Activated naive CD4-positive, alpha-beta T cell (primary cell): ENCODE measurements at places on chromosomes 5 and 9.

DNA sequence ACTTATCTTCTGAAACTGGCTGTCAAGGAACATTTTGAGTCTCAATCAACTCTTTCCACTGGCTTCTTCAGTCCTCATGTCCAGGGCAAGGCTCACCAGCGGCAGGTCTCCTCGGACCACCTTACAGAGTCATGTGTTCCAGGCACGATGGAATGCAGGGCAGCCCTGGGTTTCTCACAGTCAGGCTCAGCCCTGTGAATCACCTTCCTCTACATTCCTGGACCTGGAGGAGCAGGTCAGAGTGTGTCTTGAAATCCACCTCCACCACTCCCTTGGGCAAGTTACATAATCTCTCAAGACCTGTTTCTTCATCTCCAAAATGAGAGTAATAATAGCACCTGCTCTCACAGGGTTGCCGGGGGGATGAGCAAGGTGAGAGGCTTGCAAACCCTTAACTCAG lies 16.0 kb downstream of the ENC1 start:
- no peak for DNase-seq

DNA sequence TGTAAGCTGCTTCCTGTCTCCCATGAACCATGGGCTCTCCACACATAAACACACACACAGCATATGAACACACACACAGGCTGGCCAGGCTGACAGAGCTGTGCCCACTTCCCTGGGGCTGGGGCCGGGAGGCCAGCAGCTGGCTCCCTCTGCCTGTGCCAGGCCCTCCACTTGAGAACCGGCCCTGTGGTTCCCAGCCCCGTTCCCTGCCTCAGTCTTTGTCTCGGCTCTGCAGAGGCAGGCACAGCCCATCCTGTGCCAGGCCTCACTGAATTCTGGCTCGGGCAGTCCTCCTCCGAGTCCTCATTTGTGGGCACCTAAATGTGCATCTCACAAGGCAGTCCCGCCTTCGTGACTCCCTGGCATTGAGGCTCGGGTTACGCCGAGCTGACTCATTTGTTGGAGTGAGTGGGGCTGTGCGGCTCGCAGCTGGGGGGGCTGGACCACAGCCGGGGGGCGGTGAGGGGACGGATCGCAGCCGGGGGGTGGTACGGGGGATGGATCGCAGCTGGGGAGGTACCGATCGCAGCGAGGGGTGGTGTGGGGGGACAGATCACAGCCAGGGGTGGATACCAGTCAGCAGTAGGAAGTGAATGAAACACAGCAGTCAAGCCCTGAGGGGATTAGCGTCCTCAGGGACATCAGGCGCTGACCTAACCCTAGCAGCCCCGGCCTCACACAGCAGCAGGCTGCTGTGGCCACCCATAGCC lies 72.3 kb downstream of the PSMB7 start:
- DNase-seq = no peak

DNA sequence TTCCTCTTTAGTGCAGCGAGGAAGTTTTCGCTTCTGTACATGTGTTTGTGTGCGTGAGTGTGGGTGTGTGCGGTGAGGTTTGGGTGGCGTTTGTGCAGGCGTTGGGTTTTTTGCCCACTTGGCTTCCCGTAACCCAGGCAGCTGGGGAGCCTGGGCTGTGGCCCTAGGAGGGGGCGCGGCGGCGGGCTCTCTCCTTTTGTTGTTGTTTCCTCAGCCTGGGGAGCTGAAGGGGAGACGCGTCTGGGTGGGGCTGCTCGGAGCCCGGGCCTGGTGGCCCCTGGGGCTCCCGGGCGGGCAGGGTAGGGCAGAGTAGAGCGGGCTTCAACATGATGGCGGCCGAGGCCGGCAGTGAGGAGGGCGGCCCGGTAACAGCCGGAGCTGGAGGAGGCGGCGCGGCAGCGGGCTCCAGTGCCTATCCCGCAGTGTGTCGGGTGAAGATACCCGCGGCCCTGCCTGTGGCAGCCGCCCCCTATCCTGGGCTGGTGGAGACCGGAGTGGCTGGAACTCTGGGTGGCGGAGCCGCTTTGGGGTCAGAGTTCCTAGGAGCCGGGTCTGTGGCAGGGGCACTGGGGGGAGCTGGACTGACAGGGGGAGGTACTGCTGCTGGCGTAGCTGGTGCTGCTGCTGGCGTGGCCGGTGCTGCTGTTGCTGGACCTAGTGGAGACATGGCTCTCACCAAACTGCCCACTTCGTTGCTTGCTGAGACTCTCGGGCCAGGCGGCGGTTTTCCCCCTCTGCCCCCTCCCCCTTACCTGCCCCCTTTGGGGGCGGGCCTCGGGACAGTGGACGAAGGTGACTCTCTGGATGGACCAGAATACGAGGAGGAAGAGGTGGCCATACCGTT lies 665 bp downstream of the RASA1 start:
- DNase-seq = peak; percentile 52

DNA sequence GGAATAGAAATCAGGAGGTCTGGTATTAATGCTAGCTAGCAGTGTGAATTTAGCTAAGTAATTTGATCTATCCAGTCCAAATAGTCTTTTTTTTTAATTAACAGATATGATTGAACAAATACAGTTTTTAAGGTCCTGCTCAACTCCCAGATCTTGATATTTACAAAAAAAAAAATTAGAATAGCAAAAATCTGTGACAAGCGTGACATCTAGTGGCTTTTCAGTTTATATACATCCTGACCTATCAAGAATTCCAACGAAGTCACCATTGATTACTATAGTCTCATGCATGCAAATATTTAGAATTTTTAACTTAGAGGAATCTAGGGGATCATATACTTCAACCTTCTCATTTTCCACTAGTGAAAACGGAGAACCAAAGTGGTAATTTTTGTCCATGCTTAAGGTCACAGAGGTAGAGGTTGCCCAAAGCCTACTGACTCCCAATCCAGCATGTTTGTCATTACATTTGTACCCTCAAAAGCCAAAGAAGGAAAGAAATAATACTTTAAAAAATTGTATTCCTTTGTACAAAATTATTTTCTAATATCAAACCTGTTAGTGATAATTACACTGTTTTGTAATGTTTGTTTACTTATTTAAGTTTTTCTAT lies 17.6 kb upstream of the TARS1 start:
- DNase-seq = no peak

GRCh38 chr9:5909976-5910375 lies 19.3 kb downstream of the MLANA start:
- no peak for DNase-seq

DNA sequence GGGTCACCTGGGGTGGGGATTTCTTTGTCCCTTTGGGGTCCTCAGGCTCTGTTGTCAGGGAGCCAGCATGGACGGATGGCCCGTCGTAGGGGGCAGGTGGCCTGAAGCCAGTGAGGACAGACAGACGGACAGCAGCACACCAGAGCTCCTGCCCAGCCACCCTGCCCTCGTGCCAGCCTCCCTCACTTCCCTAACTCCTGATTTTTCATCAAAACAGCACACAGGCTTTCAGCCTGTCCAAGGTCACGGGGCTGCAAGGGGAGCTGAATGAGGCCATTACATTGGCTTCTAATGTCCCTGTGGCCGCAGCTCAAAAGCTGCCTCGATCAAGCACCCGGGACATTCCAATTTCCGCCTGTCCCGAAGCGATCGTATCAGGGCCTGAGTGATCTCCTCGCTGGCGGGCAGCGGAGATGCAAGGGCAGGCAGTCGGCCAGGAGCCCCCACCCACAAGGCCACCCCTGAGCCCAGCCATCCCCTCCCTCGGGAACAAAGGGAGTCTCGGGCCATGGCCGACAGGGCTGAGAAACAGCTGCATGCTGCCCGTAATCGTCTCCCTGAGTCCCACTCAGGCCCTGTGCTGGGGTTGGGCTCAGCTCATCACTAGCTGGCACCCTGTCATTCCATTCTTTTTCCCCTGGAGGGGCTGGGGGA lies 50.5 kb upstream of the RNU6ATAC start:
- no peak for DNase-seq

DNA sequence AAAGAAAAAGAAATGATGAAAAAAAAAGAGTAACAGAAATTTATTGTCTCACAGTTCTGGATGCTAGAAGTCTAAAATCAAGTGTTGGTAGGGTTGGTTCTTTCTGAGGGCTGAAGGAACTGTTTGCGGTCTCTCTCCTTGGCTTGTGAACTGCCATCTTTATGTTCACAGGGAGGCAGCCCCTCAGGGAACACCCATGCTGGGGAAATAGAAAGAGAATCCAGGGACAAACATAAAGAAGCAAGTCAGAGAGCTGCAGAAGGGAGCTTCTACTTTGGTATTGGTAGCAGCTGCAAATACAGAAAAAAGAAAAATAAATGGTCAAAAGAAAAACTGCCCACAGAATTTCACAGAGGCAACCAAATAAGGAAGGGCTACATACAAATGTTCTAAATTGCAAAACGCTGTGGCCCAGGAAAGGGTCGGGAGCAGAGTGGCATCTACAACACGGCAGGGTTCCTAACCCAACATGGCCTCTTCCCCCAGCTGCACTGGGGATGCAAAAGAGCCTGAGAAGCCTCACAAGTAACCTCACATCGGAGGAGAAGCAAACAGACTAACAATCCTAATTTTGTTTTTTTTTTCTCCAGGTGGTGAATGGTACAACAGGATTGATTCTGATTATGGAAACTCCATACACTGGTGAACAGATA lies 37.4 kb downstream of the ELOVL7 start:
- DNase-seq = no peak

- no peak for DNase-seq
Measured at GRCh38 chr5:137273511-137273910, 225.6 kb downstream of the SPOCK1 start.

- no peak for DNase-seq
Measured at GRCh38 chr5:54526604-54527288, 9.2 kb downstream of the SNX18 start.

DNA sequence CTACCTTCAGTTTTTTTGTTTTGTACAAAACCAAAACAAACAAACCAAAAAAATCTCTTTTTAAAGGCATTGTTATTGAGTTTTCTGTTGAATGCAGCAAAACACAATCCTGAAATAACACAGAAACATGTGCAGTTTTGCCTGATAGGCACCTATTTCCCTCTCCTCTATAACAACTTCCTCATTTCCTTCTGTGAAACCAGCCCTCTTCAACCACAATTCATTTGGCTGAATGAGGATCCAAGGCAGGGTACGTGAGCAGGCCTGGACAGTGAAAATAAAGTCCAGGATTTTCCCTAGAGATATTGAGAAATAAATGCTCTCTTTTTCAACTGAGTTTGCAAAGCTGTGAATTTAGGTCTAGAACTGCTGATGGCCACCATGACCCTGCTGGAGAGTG lies 134.8 kb upstream of the LARP1 start:
- no peak for DNase-seq

DNA sequence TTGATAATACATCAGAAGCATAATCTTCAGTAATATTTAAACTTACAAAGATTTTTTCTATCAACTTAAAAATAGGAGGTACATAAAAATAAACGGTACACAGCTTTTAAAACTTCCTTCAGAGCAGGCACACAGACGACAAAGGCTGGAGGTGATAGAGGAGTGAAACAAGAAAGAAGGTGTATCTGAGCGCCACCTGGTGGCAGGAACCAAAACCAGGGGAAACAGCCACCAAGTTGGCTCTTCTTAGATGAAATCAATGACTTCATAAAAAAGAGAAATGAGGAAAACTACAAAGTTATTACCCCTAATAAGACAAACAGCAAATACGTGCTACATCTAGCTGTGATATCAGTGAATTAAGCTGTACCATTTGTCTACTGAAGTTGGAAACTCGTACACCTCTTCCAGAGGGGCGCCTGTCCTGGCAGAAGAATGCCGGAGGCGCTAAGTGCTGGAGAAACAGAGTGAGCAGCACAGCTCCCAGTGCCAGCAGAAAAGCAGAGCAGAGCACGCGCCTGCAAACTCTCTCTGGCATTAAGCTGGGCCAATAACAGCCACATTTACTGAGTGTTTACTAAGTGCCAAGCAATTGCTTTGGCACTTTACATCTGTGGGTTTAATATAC lies 85.9 kb downstream of the SETX start:
- DNase-seq = peak; percentile 69

DNA sequence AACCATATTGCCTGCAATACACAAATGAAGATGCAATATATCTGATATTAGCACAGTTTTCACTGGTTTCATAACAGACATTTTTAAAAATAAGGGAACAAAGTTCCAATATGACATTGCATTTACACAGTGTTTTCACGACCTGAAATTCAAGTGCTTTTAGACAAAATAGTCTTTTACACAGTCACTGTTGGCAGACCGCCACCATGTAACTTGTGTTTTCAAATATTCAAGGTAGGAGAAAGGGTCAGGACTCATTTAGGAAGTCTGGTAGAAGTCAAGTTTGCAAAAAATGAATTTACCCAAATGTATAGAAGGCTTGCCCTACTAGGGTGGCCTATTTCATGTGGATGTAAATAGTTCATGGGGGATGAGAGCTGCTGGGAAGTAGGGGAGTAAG lies 98.1 kb upstream of the TAS2R1 start:
- no peak for DNase-seq

- DNase-seq = no peak
Measured at GRCh38 chr5:107248066-107248695, 422.6 kb downstream of the EFNA5 start.

GRCh38 chr5:14781106-14781505 lies 90.5 kb downstream of the ANKH start:
- DNase-seq = no peak

DNA sequence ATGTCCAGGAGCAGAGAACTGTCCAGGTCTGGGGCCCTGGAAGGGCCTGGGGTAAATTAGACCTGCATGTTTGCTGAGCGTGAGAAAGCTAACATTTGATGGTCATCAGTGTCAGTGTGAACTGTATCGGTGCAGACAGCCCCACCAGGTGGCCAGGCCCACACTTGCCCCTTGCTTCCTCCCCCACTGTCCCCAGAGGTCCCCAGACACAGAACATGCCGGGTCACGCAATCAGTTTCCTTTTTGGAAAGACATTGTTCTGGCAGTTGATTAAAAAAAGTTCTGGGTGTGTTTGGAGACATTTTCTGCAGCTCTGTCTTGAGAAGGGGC lies 1.5 kb downstream of the NKD2 start:
- no peak for DNase-seq

DNA sequence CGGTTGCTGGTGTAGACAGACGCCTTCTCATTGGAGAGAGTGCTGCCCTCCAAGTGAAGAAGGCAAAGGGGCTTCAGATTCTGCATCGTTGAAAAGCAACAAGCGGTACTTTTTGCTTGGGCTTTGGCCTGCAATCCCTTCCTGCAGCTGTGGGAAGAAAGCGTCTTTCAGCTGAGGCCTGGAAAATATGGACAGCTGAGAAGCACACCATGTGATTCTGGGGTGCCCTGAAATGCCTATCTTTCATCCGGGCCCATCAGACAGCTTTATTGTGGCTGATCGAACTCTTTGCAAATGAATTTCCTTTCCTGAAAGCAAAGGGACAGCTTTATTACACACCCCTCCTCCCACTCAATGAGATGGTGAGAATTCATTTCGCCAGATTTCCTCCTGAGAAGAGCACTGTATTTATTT lies 74.0 kb downstream of the NSG2 start:
- DNase-seq = no peak

DNA sequence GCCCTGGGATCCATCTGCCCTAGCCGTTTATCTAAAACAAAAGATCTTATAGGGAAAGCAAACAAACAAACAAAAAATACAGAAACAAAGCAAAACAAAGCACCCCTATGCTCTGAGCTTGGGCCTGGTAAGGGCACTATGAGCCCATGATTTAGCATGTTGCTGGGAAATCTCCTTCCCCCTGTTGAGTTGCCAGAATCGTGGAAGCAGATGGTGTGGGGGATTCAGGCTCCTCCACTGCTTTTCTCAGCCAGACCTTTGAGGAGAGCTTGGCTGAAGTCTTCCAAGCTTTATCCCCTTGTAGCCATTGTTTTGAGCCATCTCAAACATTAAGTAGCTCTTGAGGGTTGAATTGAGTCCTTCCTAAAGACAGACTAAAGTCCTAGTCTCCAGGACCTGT lies 29.9 kb downstream of the TMC1 start:
- DNase-seq = no peak
